ENCODE measurements at places on chromosomes 16 and 17.
A peak's percentile ranks its signal among the peaks of the same experiment; 100 is the strongest.

- no peak for DNase-seq
These were observed 13.2 kb downstream of the XYLT2 start for GRCh38 chr17:50359005-50359699.

- peak; percentile 74 for DNase-seq
These were observed at the start of gene ATF7IP2 for GRCh38 chr16:10385725-10386516. Gene ATF7IP2 (plus strand): TSS chr16:10386061. CDS start chr16:10430621, 44,560 bp downstream.

GRCh38 chr16:88702371-88703210, 3.6 kb downstream of the RNF166 start:
- peak; percentile 74 for DNase-seq

DNA sequence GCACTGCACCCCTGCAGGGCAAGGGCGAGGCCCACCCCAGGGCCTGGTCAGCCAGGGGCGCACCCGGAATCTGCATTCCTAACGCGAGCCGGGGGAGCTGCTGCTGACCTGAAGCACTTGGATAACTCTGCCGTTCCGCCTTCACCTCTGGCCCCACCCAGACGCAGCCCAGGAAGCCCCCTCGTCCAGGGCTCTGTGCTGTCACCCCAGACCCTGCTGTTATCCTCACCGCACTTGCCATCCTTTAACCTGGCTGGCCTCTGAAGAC, 13.3 kb upstream of the PABPN1L start:
- no peak for DNase-seq

DNA sequence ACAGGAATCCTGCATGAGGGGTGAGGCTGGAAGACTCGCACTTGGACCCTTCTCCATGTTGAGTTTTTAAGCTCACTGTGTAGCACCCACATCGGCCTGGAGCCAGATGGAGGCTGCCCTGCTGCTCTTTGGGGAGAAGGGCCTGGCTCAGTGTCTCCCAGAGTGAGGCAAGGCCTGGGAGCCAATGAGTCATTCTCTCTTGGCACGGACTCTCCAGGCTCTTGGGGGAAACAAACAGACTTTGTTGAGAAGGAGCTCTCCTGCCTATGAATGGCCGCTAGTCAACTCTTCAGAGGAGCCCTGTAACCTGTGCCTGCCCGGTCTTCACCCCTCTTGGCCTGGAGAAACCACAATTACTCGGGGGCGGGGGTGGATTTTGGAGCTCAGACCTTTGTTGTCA, 50.8 kb upstream of the MAF start:
- no peak for DNase-seq
